ENCODE measurements at places on chromosomes 16 and 17. TPM values are rescaled to one million over a fixed set of nuclear protein-coding genes. Genes with fewer than 3 reads are reported as not detected.

The AATK gene
- total RNA-seq = 0.48 TPM

The KLHL10 gene
- 0.16 TPM for total RNA-seq

The ADORA2B gene
- 4.2 TPM for total RNA-seq

The OR2C1 gene
- total RNA-seq = not detected

The GPR142 gene
- not detected for total RNA-seq

The GPRC5B gene
- not detected for total RNA-seq

DNA sequence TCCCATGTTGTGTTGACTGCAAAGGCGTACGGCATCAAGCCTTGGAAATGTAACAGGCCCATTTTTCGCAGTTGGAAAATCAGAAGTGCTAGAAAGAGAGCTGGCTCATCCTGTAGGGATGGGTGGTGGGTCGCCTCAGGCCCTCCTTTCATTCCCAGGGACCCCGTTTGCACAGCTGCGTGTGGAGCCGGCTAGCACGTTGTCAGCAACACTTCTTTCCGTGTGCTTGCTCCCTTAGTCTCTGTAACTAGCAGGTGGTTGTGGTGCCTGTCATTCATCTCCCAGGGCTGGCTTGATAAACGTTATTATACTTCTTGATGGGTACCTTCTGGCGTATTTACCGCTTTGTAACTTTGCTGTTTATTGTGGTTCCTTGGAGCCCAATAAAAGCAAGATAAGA, 239.0 kb upstream of the CACNG5 start:
- DNase-seq = no peak
- H3K4me3 ChIP-seq = no peak overlapping the region
- no peaks in the 10 kb centered on the region for H3K27me3 ChIP-seq
- peaks cover 4% of the 10 kb centered on the region for H3K4me1 ChIP-seq

DNA sequence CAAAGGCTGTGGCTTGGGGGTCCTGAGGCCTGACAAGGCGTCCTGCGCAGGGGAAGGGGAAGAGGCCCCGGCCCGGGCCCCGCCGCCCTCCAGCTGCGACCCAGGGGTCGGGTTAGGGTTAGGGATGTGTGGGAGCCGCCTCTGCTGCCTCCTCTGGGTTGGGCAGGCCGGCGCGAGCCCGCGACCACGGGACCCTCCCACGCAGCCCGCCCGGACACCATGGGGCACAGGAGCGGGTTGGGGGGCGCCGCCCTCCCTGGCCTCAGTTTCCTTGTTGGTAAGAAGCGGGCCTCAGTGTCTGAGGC, 386 bp downstream of the CIAO3 start:
- H3K4me1 ChIP-seq = peaks cover 15% of the 10 kb centered on the region
- peak overlapping the region; percentile 52 for H3K27ac ChIP-seq
- H3K4me3 ChIP-seq = peak overlapping the region; percentile 79

DNA sequence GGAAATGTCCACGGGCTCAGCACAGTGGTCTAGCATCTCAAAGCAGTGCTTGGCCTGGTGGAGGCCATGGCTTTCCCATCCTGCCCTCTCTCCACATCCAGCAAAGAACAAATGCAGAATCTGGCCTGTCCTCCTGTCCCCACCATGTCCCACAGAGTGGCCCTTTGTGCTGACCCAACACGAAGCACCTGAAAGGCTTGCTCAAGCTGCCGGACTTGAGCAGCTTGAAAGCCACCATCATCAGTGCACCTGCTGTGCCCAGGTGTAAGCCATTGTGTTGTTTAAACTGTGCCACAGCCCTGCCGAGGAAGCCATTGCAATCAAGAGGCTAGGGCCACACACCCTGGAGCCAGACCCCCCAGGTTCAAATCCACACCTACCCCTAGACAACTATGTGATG, 115.5 kb downstream of the SOCS1 start:
- H3K36me3 ChIP-seq = peaks cover 35% of the 10 kb centered on the region
- peaks cover 61% of the 10 kb centered on the region for H3K4me1 ChIP-seq
- H3K27me3 ChIP-seq = no peaks in the 10 kb centered on the region
- no peak for DNase-seq
- H3K27ac ChIP-seq = peak overlapping the region; percentile 96

DNA sequence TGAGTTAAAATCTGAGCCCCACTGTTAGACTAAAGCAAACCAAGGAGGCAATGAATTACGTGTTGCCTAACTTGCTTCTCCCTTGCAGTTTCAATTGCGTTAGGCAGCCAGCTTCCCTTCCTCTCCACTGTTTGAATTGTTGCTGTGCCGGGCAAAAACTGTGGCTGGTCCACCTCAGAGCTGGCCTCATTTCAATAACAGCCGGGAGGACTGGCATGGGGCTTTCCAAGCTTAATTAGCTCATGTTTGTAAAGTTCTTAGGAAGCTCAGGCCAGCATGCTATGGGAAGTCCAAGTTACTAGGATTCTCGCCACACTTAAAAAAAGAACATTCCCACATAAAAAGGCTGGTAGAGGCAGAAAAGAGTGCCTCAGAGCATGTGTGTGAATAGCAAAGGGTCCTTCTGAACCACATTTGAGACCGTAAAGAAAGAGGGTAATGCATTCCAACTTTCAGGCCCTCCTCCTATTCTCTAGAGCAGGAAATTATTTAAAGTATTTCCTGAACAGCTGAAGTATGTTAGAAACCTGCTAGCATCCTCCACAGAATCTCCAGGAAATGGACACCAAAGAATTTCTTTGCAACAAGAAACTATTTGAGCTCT, 79.0 kb upstream of the SMURF2 start:
- no peaks in the 10 kb centered on the region for H3K36me3 ChIP-seq
- DNase-seq = no peak
- H3K4me1 ChIP-seq = peaks cover 12% of the 10 kb centered on the region
- H3K4me3 ChIP-seq = no peak overlapping the region

GRCh38 chr17:20098314-20098713, 89.2 kb downstream of the SPECC1 start:
- H3K4me3 ChIP-seq = no peak overlapping the region
- H3K36me3 ChIP-seq = no peaks in the 10 kb centered on the region
- H3K27ac ChIP-seq = no peak overlapping the region
- no peaks in the 10 kb centered on the region for H3K4me1 ChIP-seq
- H3K27me3 ChIP-seq = peaks cover 10% of the 10 kb centered on the region

DNA sequence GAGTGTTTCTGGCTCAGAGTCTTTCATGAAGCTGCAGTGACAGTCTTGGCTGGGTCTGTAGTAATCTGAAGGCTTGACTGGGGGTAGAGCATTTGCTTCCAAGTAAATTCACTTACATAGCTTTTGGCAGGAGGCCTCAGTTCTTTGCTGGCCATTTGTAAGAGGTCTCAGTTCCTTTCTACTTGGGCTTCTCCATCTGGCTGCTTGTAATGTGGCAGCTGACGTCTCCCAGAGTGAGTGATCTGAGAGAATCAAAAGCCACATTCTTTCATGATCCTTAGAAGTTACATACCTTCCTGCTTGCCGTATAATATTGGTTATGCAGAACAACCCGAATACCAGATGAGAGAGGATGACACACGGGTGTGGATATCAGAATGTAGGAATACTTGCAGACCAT, 39.8 kb downstream of the NF1 start:
- H3K4me3 ChIP-seq = no peak overlapping the region
- no peaks in the 10 kb centered on the region for H3K36me3 ChIP-seq
- no peak for DNase-seq
- no peak overlapping the region for H3K27ac ChIP-seq

DNA sequence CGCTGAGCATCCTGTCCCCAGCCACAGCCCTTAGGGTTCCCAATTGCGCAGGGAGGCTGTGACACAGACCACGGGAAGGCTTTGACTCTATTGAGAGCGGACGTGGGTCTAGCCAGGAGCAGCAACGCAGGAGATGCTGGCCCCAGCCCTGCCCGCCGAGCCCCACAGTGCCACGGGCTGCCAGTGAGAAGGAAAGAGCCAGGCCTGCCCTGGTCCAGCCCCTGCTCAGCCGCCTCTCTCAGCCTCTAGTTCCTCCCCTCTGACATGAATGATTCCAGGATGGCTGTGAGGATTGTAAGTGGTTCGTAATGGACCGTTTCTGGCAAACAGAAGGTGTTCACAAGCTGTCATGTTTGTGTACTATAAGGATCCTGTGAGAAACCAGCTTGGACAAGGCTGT, 2.5 kb downstream of the BHLHA9 start:
- no peak for DNase-seq
- no peak overlapping the region for H3K27ac ChIP-seq
- peaks cover 35% of the 10 kb centered on the region for H3K27me3 ChIP-seq
- H3K4me3 ChIP-seq = no peak overlapping the region
- no peaks in the 10 kb centered on the region for H3K36me3 ChIP-seq

DNA sequence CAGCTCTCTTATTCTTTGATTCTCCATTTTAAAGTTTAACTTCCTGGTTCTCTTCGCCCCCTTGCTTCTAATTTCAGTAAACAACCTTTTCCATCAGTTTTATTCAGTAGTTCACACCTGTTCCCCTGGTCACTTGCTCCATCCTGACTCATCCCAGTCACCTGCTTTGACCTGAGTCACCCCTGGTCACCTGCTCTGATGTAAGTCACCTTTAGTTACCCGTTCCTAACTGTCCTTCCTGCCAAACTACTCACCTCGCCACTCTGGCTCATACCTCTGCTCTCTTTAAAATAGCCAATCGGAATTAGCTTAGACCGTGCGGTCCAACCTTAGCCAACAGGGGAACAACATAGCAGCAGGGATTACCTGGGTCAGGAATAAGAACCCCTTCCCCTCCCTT, 4.7 kb upstream of the NLRC5 start:
- H3K36me3 ChIP-seq = peaks cover 68% of the 10 kb centered on the region
- H3K4me3 ChIP-seq = no peak overlapping the region
- H3K4me1 ChIP-seq = peaks cover 64% of the 10 kb centered on the region
- no peak for DNase-seq
- H3K27ac ChIP-seq = peak overlapping the region; percentile 76
- no peaks in the 10 kb centered on the region for H3K27me3 ChIP-seq

GRCh38 chr16:5605404-5605803, 507.8 kb upstream of the EEF2KMT start:
- no peaks in the 10 kb centered on the region for H3K36me3 ChIP-seq
- H3K4me1 ChIP-seq = no peaks in the 10 kb centered on the region
- H3K27ac ChIP-seq = no peak overlapping the region
- no peak for DNase-seq

- no peaks in the 10 kb centered on the region for H3K36me3 ChIP-seq
- no peak overlapping the region for H3K4me3 ChIP-seq
- DNase-seq = no peak
- H3K27me3 ChIP-seq = peaks cover 2% of the 10 kb centered on the region
- no peak overlapping the region for H3K27ac ChIP-seq
Observed at GRCh38 chr16:74224828-74225612, 71.6 kb upstream of the PSMD7 start.

DNA sequence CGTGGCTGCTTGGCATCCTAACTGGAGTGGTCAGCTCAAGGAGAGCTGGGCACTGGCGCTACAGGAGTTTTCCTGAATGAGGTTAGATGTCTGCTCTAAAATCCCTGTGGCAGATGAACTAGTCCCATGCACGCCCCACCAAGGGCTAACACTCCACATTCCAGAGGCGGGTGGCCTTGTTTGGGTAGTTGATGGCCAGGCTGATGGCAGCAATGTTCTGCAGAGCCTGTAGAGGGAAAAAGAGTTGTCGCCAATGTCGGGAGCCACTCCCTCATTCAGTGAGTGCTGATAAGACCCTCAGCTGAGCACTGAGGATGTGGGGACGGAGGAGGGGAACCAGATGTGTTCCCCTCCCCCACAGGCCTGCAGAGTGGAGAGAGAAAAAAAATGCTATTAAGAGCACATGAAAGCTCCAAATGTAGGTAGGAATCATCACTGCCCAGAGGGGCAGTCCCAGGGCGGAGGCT, 42.5 kb upstream of the ATP2A3 start:
- no peaks in the 10 kb centered on the region for H3K27me3 ChIP-seq
- peaks cover 33% of the 10 kb centered on the region for H3K36me3 ChIP-seq
- no peak overlapping the region for H3K4me3 ChIP-seq
- DNase-seq = no peak
- H3K27ac ChIP-seq = no peak overlapping the region

GRCh38 chr17:50062293-50063243, 6.7 kb downstream of the ITGA3 start:
- DNase-seq = no peak
- no peaks in the 10 kb centered on the region for H3K36me3 ChIP-seq
- no peak overlapping the region for H3K27ac ChIP-seq
- no peak overlapping the region for H3K4me3 ChIP-seq
- H3K27me3 ChIP-seq = peaks cover 8% of the 10 kb centered on the region
- H3K4me1 ChIP-seq = peaks cover 3% of the 10 kb centered on the region

DNA sequence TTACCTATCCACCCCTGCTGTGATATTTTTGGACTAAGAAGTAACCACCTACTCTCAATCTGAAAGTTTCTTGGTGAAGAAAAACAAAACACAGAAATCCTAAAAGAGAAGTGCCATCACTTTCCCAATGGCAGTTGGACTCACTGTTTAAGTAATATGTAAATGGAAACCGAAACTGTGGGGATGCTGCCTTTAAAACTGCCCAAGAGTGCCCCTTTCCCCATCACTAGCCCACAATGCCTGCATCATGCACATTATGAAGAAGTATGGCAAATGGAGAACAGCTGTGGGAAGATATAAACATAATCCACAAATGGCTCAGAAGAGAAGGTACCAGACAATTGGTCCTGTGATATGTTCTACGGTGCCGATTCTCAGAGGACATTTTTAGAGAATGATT, 33.5 kb upstream of the SLC6A2 start:
- DNase-seq = no peak
- no peak overlapping the region for H3K27ac ChIP-seq
- H3K4me3 ChIP-seq = no peak overlapping the region

DNA sequence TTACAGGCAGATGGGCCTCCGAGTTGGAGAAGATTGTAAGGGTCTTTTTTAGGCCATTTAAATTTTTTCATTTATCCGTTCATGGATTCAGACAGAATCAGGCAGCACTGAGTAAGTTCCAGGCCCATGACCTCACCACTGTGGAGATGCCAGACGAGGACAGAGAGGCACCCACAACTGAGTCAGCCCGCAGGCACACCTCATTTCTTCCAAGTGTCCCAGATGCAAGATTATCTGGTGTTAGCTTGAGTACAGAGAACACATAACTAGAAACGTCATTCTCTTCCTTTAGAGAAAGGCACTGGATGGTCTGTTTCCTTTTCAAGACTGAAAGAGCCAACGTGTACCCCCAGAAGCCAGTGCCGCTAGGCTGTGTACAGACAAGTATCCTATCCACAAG, 16.9 kb downstream of the CLEC16A start:
- peaks cover 55% of the 10 kb centered on the region for H3K36me3 ChIP-seq
- H3K4me1 ChIP-seq = peaks cover 74% of the 10 kb centered on the region
- H3K27me3 ChIP-seq = no peaks in the 10 kb centered on the region
- peak overlapping the region; percentile 74 for H3K27ac ChIP-seq

DNA sequence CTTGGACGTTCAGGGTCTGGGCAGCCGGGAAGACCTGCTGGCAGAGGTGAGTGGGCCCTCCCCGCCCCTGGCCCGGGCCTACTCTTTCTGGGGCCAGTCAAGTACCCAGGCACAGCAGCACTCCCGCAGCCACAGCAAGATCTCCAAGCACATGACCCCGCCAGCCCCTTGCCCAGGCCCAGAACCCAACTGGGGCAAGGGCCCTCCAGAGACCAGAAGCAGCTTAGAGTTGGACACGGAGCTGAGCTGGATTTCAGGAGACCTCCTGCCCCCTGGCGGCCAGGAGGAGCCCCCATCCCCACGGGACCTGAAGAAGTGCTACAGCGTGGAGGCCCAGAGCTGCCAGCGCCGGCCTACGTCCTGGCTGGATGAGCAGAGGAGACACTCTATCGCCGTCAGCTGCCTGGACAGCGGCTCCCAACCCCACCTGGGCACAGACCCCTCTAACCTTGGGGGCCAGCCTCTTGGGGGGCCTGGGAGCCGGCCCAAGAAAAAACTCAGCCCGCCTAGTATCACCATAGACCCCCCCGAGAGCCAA, 8.6 kb upstream of the ABCC3 start:
- peaks cover 4% of the 10 kb centered on the region for H3K4me1 ChIP-seq
- H3K27ac ChIP-seq = no peak overlapping the region
- peak; percentile 40 for DNase-seq
- H3K36me3 ChIP-seq = no peaks in the 10 kb centered on the region
